ENCODE measurements at places on chromosomes 16 and 17.

DNA sequence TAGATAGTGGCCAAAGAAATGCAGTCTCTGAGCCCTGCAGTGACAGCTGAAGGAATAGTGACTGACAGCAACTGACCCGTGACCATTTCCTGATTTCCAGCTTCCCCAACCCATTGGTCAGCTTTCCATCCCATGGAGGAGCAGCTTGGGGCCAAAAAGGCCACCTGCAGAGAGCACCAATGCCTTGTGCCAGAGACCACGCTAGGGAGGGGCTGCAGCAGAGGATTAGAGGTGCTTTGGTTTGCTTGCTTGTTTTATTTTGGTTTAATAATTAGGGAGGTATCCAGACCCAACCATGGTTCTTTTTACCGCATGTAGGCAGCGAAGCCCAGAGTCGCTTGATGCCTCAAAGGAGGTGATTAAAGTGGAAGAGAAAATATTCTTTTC lies 61.3 kb upstream of the SIAH1 start:
- DNase-seq, result no peak

GRCh38 chr16:46976550-46976949 lies 3.1 kb upstream of the DNAJA2 start:
- peak; percentile 10 for DNase-seq

GRCh38 chr17:39730095-39730921 lies at the start of gene MIEN1:
Gene MIEN1, minus strand, starts transcription at chr17:39730532. Its CDS starts 37 bp downstream, at chr17:39730495.
- peak; percentile 86 for DNase-seq

- DNase-seq, result no peak
These were observed 25.7 kb downstream of the KATNB1 start for GRCh38 chr16:57761301-57761700.

DNA sequence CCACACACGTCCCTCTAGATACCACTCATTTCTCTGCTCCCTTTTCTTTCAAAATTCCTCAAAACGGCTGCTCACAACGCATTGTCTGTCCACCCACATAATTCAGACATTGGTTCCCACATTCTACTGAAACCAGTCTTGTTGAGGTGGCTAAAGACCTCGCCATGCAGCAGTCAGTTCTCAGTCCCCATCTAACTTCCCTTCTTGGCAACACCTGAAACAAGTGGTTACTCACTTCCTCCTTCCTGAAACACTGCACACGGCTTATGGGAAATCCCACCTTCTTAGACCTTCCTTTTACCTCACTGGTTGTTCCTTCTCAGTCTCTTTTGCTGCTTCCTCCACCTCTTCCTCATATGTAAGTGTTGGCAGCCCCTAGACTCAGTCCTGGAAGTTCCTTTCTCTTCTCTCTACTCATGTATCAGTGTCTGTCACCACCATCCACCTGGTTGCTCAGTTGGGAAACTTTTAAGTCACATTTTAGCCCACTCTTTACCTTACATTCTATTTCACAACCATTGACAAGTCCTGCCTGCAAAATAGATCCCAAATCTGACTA lies 277.1 kb downstream of the CEP112 start:
- no peak for DNase-seq

Data from CD4-positive, alpha-beta T cell treated with Interleukin-4 for 4 hours (primary cell).